Activated CD8-positive, alpha-beta memory T cell treated with anti-CD3 and anti-CD28 coated beads, Interleukin-2, amount 50 U/mL, for 48 hours (primary cell): ENCODE measurements at places on chromosomes 13 and 19.
A peak's percentile ranks its signal among the peaks of the same experiment; 100 is the strongest.

- DNase-seq, result peak; percentile 61
Measured at GRCh38 chr19:10001899-10002298, 8.4 kb downstream of the COL5A3 start.

GRCh38 chr19:2199215-2199614 is 35.5 kb downstream of the DOT1L start:
- no peak for DNase-seq

DNA sequence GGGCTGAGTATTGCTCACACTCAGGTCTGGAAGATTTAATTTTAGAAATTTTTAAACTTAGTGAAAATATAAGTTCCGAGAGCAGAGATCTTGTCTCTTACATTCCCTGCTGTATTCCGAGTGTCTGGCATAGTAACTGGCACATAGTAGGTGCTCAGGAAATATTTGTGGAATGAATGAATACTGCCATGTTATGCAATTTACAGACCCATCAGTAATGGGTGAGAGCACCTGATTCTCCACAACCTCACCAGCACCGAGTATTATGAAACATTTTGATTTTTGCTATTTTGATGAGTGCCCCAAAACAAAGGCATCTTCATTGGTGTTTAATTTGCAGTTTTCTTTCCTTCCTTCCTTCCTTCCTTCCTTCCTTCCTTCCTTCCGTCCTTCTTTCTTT is 15.8 kb upstream of the CLASRP start:
- DNase-seq, result no peak

- no peak for DNase-seq
Measured at GRCh38 chr13:25977671-25978070, 74.1 kb downstream of the SHISA2 start.

GRCh38 chr19:1357531-1358109 is 26.1 kb upstream of the NDUFS7 start:
- no peak for DNase-seq

DNA sequence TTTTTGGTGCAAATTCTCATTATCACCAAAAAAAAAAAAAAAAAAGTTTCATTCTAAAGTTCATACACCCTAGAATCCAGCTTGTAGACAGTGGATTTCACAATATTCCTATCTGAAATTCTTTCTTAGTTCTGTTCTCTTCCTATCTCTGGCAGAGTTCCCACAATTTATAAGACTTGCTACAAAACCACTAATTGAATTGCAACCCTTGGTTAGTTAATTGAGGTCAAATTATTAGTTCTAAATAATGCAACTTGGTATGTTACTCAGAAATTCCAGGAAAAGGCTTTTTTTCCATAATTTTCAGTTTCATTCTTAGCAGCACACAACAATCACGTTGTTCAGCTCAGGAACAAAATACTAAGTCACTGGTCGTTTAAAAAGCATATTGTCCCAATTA is 58.5 kb downstream of the SPATA13 start:
- DNase-seq, result no peak

GRCh38 chr19:48171710-48172109 is 1.2 kb downstream of the ZSWIM9 start:
- no peak for DNase-seq

- no peak for DNase-seq
Measured at GRCh38 chr19:38122402-38123093, 101.5 kb downstream of the DPF1 start.

DNA sequence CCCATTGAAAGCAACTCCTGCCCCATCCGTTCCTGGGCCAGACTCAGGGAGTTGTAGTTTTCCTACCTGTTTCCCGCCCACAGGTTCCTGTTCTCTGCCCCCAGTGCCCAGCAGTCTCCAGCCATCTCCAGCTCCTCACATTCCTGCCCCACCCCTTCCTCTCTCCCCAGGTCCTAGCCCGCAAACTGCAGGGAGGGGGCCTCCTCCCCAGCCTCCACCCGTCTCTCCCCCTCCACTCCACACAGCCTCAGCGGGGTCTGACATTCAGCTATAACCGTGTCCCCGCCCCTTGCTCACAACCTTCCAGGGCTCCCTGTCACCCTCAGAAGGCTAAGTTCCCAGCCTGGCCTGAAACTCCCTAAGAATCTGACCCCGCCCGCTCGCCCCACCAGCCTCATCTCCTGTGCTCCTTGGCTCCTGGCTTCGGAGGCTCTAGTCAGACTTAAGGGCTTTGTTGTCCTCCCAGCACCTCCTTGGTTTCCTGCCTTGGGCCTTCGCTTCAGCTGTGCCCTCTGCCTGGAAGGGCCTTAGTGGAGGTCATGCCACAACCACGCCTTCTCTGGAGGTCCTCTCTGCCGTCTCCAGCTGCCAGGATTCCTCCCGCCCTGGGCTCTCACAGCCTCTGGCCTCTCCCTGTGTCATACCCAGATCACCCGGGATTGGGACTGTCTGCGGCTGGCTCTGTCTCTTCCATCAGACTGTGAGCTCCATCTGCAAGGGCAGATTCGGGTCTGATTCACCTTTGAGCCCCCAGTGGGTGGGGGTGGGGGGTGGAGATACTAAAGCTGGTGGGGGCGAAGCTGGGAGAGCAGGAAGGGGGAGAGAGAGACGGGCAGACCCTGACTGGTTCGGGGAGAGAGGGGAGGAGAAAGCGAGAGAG is 5.1 kb upstream of the SPACA6 start:
- DNase-seq, result no peak

DNA sequence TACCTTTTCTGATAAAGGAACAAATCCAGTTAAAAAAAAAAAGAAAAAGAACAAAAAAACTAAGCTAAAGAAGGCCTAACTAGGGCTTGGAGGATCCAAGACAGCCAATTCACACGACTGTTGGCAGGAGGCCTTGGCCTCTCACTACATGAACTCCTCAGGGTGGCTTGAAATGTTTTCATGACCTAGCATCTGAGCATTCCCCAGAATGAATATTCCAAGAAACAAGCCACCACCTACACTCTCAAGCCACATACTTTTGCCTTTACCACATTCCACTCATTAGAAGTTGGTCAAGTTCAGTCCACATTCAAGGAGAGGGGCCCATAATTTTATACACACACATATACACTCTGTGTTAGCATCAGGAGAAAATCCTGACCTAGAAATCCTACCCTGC is 97.6 kb upstream of the SIAH3 start:
- no peak for DNase-seq

DNA sequence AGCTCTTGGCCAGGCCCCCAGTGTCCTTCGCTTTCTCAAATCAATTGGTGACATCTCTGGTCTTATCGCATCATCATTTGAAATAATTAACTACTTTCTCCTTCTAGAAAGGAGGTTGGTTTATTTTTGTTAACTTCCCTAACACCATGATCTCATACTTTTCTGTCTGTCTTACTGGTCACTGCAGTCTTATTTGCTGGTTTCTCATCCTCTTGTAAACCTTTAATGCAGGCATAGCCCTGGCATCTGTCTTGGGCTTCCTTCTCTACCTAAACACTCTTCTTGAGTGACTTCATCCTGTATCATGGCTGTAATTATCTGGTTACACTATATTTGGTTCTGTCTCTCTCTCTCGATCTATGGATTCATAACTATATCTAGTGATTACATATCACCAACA is 152.8 kb downstream of the CYSLTR2 start:
- DNase-seq, result no peak

DNA sequence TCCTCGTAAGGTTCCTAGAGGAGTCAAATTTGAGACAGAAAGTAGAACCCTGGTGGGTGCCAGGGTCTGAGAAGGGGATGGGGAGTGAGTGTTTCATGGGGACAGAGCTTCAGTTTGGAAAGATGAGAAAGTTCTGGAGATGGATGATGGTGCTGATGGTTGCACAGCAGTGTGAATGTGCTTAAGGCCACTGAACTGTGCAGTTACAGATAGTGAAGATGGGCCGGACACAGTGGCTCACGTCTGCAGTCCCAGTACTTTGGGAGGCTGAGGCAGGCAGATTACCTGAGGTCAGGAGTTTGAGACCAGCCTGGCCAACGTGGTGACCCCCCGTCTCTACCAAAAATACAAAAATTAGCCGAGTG is 917 bp downstream of the SPC24 start:
- no peak for DNase-seq

- DNase-seq, result peak; percentile 95
Measured at GRCh38 chr19:48489608-48490216, 20.5 kb downstream of the CYTH2 start.

DNA sequence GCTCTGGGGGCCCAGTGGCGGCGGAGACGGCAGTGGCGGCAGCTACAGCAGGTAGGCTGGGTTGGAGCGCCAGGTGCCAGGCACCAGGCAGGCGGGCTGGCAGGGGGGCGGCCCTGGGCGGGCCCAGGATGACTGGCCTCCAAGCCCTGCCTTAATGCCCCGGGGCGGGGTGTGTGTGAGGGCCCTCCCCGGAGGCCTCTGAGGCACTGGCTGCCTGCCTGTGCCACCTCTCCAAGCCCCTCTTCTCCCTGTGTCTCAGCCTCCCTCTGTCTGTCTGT is at the start of gene KLK11:
TSS of gene KLK11 (minus strand) at position 63 of the 278 bp plus-strand sequence. CDS start 985 bp downstream, outside the sequence.
- no peak for DNase-seq

DNA sequence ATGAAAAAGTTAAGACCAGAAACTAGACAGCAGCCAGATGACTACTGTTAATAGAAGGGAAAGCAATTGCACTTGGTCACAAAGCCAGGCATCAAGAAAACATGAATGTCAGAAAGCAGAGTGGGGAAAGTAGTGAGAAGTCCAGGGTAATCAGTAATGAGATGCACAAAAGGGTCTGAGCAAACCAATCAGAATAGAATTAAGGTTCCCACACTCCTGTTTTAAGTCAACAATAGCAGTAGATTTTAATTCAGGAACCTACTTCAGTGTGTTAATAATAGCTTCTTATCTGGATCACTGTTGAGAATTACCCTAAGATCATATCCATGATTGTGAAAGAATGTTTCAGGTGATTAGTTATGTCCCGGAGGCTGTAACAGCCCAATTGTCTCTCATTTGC is 72.6 kb upstream of the KLF5 start:
- no peak for DNase-seq

DNA sequence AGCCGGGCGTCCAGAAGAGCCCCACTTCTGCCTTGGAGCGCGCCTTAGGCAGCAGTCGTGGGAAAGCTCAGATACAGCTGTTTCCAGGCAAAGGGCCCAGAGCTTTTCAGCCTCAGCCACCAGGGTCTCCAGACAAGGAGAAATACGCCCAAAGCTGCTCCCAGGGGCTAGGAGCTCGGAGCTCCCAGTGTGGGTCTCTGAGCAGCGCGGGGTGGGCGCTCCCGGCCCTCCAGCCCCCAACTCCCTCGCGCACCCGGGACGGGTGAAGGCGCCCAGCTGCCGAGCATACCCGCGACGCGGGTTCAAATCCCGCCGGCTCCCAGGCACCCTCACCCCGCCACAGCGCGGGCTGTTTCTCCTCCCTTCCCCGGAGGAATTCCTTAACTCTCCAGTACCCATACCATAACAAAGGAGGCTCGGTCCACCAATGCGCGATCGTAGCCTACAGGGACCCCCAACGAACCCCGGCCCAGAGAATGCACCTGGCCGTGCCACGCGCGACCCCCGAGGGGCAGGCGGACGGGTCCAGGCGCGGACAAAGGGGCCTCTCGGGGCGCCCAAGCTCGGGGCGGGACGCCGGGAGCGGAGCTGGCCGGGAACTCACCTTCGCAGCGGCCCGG is 507 bp downstream of the COL4A1 start:
- DNase-seq, result no peak

- DNase-seq, result no peak
Measured at GRCh38 chr13:72774019-72774418, 7.7 kb downstream of the DIS3 start.

DNA sequence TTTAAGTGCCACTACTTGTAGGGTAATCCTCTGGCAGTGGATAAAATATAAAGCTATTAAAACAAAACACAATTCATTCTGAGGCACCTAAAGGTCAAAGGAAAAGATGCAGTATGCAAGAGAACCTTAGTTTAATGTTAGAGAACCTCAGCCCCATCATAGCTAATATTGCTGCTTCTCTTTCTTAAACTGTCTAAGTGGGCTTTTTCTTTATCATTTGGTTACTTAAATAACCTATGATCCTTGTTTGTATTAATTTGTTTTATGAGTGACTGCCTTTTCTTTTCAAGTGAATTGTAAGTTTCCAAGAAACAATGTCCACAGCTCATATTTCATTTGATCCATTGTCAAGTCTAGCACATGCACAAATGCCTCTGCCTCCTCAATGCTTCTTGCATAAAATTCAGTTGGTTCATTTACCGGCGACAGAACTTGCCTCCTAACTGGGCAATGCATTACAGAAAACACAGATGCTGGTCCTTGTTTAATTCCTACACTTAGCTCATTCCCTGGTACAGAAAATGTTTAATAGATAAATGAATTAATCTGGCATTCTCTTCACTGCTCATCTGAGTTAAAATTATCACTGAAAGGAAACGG is 1049.8 kb downstream of the OLFM4 start:
- no peak for DNase-seq

DNA sequence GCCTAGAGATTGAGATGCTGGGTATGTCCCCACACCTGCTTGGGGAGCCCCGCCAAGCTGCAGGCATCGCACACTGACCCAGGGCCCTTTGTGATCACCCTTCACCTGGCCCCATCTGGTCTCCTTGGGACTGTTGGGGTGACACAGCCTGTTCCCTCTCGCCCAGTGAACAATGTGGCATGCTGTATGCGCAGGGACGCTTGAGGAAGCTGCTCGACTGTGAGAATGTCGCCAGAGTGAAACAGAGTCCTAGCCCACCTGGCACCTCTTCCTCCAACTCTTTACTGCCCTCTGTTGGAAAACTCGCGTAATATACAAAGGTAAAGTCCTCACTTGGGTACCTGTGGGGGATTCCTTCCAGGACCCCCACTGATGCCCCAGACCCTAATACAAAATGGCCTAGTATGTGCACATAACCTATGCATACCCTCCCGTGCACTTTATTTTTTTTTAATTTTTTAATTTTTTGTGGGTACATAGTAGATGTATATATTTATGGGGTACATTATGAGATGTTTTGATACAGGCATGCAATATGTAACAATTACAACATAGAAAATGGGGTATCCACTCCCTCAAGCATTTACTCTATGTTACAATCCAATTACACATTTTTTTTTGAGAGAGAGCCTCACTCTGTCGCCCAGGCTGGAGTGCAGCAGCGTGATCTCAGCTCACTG is 9.0 kb downstream of the BLOC1S3 start:
- DNase-seq, result peak; percentile 56
